Endothelial cell (in vitro differentiated cells): ENCODE measurements at places on chromosomes 3 and 15. TPM values are rescaled to one million over a fixed set of nuclear protein-coding genes. Genes with fewer than 3 reads are reported as not detected.

DNA sequence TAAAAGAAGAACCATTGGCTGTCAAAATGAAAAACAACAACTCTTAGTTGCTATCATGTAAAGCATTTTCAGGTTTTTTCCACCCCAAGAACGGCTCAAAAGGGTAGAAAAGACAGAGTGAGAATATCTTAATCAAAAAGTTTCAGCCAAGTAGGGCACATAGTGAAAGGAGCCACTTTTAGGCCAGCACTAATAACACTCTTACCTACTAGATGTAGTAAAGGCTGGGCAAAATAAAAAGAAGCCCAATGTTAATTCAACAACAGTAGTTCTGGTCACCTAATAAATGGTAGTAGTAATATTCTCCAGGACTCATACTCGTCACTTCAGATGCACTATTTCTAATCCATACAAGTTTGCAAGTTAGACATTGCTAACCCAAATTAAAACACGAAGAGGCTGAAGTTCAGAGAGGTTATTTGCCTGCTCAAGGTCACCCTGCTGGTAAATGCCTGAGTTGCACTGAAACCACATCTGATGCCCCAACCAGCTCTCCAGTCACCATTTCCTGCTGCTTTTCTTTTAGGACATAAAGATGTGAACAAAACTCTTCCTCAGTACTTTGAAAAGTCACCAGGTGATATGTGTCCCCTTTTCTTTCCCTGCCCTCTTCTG is 7.5 kb downstream of the GOLIM4 start:
- DNase-seq = peak; percentile 30

DNA sequence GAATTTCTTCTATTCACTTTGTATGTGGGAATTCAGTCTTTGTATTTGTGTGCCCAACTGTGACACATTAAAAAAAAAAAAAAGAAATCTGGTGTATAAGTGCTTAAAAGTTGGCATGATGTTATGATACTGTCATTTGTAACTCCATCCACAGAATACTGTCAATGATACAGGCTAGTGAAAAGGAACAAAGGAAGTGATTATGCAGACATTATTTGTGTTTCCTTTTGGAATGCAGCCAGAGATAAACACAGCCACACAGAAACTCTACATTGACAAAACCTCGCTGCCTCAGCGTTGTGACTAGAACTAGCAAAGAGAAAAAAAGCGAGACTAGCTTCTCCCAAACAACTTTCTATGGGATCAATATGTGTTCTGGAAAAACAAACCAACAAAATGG is 519.2 kb upstream of the AGTR1 start:
- DNase-seq = no peak

GRCh38 chr3:110070161-110070916 is 733.0 kb upstream of the DPPA4 start:
- no peak for DNase-seq

ST8SIA2 gene
- total RNA-seq = 4.1 TPM

- no peak for DNase-seq
These were observed 164.3 kb upstream of the GMNC start for GRCh38 chr3:191026746-191027145.

RHCG gene
- not detected for total RNA-seq

- DNase-seq = no peak
These were observed 154.9 kb upstream of the WNT5A start for GRCh38 chr3:55641964-55642363.
